Right renal cortex interstitium (tissue), 3 donors: ENCODE measurements at places on chromosomes 5 and 9. TPM values are rescaled to one million over a fixed set of nuclear protein-coding genes. Genes with fewer than 3 reads are reported as not detected.

C7 gene
- polyA plus RNA-seq: 208 TPM

LRRC19 gene
- 15.3 TPM for polyA plus RNA-seq

DNA sequence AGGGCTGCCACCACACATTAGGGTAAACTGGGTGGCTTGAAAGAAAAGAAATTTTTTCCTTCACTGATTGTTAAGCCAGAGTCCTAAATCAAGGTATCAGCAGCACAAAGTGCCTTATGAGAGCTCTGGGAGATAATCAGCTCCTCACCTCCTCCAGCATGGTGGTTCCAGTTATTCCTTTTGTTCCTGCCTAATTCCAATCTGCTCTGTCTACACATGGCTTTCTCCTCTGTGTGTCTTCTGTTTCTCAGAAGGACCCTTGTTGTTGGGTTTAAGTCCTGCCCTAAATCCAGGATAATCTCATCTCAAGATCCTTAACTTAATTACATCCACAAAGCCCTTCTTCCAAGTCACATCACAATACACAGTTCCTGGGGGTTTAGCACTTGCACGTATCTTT lies 1352.0 kb upstream of the CDH9 start:
- no peak for DNase-seq

- no peak for DNase-seq
These were observed 194.1 kb downstream of the RANBP17 start for GRCh38 chr5:171055875-171056454.

- DNase-seq: no peak
These were observed 97.6 kb downstream of the ARSB start for GRCh38 chr5:78887384-78888118.
